PC-3 (cell line): ENCODE measurements at places on chromosomes 1 and 21. TPM values are rescaled to one million over a fixed set of nuclear protein-coding genes. Genes with fewer than 3 reads are reported as not detected.

GRCh38 chr1:15937146-15937545, 38.8 kb downstream of the ZBTB17 start:
- no peak overlapping the region for H3K4me3 ChIP-seq
- no peak for DNase-seq
- H3K36me3 ChIP-seq: peaks cover 28% of the 10 kb centered on the region; the same call in 1 of the 2 replicates
- no peak overlapping the region for H3K27ac ChIP-seq
- H3K4me1 ChIP-seq: 0 out of 2 replicates have a peak, but pooled peaks cover 12% of the 10 kb centered on the region

GRCh38 chr1:75768016-75768415, 18.0 kb upstream of the RABGGTB start:
- no peak overlapping the region for H3K4me3 ChIP-seq
- no peak overlapping the region for H3K27ac ChIP-seq
- peaks cover 21% of the 10 kb centered on the region for H3K4me1 ChIP-seq
- no peak for DNase-seq
- H3K27me3 ChIP-seq: no peaks in the 10 kb centered on the region

- H3K27me3 ChIP-seq: no peaks in the 10 kb centered on the region
- no peak overlapping the region for H3K27ac ChIP-seq
- peaks cover 12% of the 10 kb centered on the region for H3K4me1 ChIP-seq
- DNase-seq: no peak
- H3K36me3 ChIP-seq: peaks cover 7% of the 10 kb centered on the region
Observed at GRCh38 chr1:206646504-206646903, 11.2 kb downstream of the DYRK3 start.

DNA sequence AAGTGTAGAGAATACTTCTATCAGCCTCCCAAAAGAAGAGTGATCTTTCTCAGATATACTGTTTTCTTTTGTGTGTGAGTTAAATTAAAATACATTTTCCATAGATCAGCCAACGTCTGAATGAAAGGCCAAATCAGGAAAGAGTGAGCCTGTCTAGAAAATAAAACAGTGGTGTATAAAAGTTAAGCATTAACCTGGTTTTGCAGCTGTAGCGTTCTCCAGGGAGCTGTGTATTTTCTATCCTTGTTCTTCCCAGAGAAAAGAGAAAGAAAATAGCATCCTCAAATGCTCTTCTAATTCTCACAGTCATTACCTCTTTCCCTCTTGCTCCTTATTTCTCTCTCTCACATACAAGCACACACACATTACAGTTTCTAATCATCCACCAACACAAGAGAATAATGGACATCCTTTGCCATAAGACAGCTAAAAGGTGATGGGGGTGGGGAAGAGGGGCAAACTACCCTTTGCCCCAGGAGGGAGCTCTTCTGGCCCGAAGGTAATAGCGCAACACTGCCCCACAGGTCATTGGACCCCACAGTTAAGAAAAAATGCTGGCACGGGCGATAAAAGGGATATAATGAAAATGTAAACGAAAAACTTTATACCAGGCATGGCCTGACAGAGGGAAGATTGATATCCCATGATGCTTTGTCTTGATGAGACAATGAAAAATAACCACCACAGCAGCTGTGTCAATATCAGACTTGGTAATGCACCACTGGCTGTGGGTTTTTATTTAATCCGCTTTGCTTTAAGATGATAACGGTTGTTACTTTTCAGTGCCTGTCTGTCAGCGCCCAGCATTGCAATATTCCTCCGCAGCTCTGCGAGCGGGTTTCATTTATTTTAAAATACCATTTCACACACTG, 150.3 kb downstream of the NUF2 start:
- no peaks in the 10 kb centered on the region for H3K36me3 ChIP-seq
- peaks cover 50% of the 10 kb centered on the region for H3K27me3 ChIP-seq
- no peaks in the 10 kb centered on the region for H3K4me1 ChIP-seq
- no peak overlapping the region for H3K4me3 ChIP-seq

DNA sequence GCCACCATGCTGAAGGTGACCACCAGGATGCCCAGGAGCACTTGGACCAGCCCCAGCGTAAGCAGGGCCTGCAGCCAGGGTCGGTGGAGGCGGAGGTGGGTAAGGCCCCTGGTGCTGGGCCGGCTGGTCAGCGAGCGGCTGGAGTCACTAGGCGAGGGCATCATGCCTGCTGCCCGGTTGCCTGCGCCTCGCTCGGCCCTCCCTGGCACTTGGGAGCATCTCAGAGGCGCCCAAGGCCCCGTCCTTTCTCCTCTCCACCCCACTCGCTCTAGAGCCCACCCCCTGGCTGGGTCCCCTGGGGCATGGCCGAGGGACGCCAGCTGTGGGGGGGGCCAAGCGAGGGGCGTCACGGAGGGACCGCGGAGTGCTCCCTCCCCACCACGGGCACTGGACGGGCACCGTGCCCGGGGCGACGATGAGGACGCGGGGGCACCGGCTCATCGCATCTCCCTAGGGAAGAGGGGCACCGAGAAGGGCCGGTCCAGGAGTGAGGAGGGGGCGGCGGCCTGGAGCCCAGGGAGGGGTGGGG, 505 bp downstream of the ENTREP3 start:
- peaks cover 3% of the 10 kb centered on the region; the same call in 1 of the 2 replicates for H3K36me3 ChIP-seq
- peaks cover 22% of the 10 kb centered on the region for H3K4me1 ChIP-seq
- H3K27me3 ChIP-seq: no peaks in the 10 kb centered on the region
- peak; percentile 24 for DNase-seq

GRCh38 chr1:234656944-234657654, 47.1 kb upstream of the IRF2BP2 start:
- no peaks in the 10 kb centered on the region for H3K27me3 ChIP-seq
- H3K36me3 ChIP-seq: no peaks in the 10 kb centered on the region

OR2AK2 gene
- 0.11 TPM in 1 of 2 replicates, not detected in the other for total RNA-seq

SMCP gene
- total RNA-seq: not detected in 2 replicates
